SJSA1 (cell line): ENCODE measurements at places on chromosomes 6 and 20.

GRCh38 chr20:47054945-47055344 is 160.3 kb downstream of the EYA2 start:
- no peak for DNase-seq

- DNase-seq: no peak
Measured at GRCh38 chr6:20876561-20876960, 342.3 kb downstream of the CDKAL1 start.

GRCh38 chr6:141403103-141403502 is 729.6 kb upstream of the GJE1 start:
- no peak for DNase-seq

DNA sequence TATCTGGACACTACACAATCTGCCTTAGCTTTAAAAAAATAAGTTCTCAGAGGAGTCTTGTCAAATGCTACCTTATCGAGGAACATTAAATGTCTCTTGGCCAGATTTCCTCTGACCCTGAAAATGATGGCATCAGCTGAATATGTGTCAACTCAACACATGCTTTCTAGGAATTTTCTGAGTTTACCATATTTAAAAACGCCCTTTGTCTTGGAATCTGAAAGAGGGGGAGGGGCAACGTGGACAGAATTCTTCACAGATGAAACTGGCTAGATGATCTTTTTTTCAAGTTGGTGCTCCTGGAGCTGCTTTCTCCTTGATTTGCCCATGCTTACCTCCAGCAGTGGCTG is 5.1 kb downstream of the SOX4 start:
- DNase-seq: no peak

- no peak for DNase-seq
Measured at GRCh38 chr6:66771626-66772025, 1064.6 kb upstream of the EYS start.

GRCh38 chr6:36757206-36757605 is 59.6 kb downstream of the RAB44 start:
- no peak for DNase-seq

DNA sequence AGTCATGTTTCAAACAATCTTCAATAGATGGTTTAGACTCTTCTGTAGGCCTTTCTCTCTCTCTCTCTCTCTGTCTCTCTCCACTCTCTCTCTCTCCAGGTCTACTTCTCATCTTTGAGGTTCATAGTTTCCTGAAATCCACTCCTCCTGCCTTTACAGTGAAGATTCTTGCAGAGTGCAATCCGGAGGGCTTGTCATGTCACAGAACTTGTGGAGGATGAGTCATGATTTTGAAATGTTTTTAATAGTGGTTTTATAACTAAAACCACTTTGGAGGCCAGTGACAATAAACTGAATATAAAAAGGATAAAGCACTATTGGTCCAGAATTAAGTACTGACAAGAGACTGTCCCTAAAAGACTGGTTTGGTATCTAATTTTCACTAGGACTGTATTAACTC is 156.3 kb downstream of the KIF6 start:
- no peak for DNase-seq

GRCh38 chr6:105993341-105994117 is 92.6 kb upstream of the PRDM1 start:
- DNase-seq: no peak

- no peak for DNase-seq
Measured at GRCh38 chr20:14604143-14604542, 266.7 kb upstream of the FLRT3 start.

- DNase-seq: peak; percentile 88
Measured at GRCh38 chr20:32325706-32326503, 32.2 kb upstream of the ASXL1 start.

- DNase-seq: no peak
Measured at GRCh38 chr6:19463250-19463649, 373.9 kb upstream of the ID4 start.

DNA sequence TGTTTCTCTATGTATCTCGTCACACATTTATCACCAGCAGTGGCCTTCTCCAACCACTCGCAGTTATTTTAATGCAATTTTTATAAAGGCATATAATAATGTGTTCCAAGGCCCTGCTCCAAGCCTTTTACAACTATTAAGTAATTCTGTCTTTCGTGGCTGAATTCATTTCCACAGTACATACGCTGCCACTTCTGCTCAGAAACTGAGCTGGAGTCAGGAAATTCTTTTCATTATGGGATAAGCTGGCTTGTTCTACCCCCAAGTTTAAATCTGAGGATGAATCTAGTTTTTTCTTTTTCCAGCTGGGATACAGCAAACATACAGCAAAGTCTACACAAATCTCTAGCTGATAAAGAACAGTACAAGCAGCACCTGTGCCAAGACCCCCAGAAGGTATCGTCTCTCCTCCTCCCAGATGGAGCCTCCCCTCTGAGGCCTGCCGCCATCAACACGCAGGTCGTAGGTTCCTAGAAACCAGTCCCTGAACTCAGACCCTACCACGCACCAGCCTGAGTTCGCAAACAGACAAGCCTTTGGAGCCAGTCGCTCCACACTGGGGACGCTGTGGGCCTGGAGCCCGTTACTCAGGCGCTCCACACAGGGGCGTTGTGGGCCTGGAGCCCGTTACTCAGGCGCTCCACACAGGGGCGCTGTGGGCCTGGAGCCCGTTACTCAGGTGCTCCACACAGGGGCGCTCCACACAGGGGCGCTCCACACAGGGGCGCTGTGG is 263.5 kb downstream of the THBS2 start:
- no peak for DNase-seq

- no peak for DNase-seq
Measured at GRCh38 chr20:8228315-8228714, 96.2 kb downstream of the PLCB1 start.

DNA sequence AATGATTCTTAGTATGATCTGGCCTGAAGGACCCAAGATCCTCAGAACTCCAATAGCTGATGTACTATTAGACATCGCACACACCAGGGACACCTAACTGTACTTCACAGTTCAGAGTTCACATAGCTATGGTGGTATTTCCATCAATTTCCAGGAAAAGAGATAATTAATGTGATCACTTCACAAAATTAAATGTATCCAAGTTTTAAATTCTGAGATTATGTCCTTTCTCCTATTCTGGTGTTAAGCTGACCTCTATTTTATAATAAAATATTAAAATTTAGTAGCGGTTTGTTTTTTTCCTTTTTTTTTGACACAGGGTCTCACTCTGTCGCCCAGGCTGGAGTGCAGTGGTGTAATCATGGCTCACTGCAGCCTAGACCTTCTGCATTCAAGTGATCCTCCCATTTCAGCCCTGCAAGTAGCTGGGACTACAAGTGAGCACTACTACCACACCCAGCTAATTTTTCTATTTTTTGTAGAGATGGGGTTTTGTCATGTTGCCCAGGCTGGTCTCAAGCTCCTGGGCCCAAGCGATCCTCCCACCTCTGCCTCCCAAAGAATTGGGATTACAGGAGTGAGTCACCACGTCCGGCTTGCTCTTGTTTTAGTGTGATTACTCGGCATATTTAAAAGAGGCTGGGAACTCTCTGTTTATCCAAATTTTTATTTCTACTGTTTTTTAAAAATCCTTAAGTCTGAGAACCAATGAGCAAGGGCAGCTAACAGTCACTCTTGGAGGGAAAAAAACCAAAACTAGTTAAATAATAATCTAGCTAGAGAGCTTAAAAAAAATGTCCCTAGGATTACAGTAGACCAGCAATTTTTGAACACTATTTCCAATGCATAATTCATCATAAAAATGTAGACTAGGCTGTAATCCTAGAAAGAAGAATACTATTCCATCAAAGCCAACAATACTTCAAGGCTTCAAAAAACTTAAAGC is 16.0 kb downstream of the KIF13A start:
- peak; percentile 77 for DNase-seq

GRCh38 chr6:11684901-11685480 is 93.6 kb downstream of the ADTRP start:
- DNase-seq: no peak

DNA sequence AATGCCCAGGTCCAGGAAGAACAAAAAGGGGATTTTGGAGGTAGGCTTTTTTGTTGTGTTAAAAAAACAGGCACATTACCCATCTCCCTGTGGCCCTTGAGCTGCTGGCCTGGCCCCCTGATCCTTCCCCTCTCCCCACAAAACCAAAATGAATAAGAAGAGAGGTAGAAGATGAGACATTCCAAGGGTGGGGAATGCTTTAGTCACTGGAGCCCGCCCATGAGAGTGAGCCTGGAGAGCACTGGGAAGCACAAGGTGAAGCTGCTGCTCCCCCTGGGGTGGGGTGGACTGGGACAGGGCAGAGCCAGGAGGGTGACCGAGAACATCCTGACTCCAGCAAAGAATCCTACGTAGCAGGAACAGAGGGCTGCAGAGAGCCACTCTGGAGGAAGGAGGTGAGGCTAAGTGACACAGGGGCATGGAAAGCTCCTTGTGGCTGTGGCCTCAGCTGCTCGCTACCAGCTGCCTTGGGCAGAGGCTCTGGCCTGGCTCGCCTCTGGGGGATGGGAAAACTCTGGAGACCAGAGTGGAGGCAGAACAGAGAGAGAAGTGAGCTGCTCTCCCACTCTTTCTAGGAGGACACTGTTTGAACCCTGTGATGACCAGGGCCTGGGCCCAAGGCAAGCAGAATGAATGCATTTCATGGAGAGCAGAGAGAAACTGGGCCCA is 48.3 kb downstream of the AKAP7 start:
- no peak for DNase-seq

GRCh38 chr6:145406783-145407182 is 328.5 kb downstream of the EPM2A start:
- no peak for DNase-seq

DNA sequence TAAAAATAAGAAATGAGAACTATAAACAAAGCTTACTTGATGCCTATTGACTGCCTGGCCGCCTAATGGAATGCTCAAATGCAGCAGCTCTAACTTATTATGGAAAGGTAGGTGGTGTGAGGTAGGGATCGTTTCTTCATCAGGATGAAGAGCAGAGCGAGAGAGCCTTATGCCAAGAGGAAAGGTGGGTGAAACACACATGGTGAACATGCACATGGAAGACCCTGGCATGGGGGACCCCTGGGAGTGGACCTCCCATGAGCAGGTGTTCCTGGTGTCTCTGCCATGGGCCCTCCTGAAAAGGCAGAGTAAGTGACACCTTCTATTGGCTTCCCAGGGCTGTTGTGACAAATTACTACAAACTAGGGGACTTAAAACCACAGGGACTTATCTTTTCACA is 130.1 kb downstream of the CDH4 start:
- DNase-seq: no peak

GRCh38 chr20:11890331-11891076 is 27.2 kb upstream of the BTBD3 start:
- peak; percentile 88 for DNase-seq
